CD4-positive, alpha-beta T cell treated with Interleukin-12 subunit alpha and Interleukin-12 subunit beta, for 1 hour (primary cell): ENCODE measurements at places on chromosomes 6 and 20.

DNA sequence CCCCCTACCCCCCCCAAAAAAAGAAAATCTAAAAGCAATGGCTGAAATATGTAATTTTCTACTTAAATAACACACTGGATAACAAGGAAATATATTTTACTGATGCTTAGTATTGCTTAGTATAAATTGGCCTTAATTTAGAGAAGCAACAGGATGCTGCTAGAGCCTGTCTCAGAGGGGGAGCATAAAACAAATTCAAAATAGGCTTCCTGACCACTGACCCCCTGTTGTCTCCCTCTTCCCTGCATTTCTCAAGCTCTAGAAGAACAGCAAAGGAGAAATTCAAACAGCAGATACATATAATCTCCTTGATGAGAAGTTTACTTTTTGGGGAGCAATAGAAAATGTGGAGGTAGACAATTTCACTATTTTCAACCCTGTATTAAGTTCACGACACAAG is 631.1 kb upstream of the GJE1 start:
- DNase-seq, result no peak

- no peak for DNase-seq
Measured at GRCh38 chr20:10309326-10309725, 90.7 kb downstream of the SNAP25 start.

DNA sequence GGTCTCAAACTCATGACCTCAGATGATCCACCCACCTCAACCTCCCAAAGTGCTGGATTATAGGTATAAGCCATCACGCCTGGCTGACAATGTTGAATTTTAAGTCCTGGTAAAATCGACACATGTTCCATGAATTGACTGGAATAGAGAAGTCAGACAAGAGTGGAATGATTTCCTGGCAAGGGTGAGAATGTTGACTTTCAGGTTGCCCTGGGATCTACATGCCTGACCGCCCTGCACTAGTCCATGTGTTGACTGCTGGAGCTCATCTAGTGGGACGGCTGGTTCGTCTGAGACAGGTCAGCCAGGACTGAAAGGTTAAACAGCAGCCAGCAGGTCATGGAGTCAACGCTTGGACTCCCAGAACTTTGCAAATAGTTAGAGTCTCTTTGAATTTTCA is 88.8 kb downstream of the SASH1 start:
- no peak for DNase-seq

GRCh38 chr6:4962905-4963304 is 40.9 kb downstream of the RPP40 start:
- no peak for DNase-seq

- no peak for DNase-seq
Measured at GRCh38 chr6:138203315-138203714, 15.0 kb downstream of the PBOV1 start.

DNA sequence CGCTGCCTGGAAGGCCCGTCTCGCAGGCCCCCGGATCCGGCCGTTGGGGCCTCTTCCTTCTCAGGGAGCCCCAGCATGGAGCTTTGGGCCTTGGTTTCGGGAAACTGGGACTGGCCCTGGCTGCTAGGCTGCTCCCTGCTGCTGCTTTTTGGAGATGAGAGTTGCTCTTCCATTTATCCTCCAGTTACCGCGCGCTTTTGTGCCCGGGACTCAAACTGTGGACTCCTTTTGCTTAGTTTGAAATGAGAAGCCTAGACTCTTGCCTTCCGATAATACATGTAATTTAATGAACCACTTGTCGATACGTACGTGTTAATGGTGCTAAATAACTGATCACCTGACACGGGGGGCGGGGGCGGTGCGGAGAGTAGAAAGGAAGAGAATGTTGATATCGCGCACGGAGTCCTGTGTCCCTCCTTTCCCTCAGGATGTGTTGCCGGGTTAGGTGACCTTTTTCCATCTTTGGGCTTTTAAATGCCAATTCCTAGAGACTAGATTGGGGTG is 968 bp downstream of the PHF3 start:
- peak; percentile 52 for DNase-seq

GRCh38 chr6:53944543-53944942 is 149.7 kb downstream of the LRRC1 start:
- no peak for DNase-seq

GRCh38 chr6:52384145-52384766 is 22.3 kb downstream of the PAQR8 start:
- DNase-seq, result no peak

GRCh38 chr20:34705397-34706301 is 1.5 kb downstream of the TP53INP2 start:
- no peak for DNase-seq

DNA sequence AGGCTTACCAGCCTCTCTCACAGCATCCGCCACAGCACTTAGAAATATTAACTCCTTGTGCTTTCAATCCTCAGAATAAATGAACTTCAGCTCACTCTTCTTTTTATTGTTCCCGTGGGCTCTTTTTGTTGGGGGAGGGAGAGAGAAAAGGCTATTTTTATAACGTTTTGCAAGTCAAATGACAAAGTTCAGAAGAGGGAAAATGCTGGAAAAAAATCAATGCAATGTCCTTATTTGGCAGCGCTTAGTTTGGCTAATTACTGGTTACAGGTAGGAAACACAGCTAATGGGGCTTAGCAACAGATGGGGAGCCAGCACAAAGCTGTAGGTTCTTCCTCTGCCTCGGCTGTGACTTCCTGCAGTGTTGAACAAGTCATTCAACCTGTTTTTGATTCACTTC is 1067.0 kb upstream of the MAP3K7 start:
- DNase-seq, result no peak

DNA sequence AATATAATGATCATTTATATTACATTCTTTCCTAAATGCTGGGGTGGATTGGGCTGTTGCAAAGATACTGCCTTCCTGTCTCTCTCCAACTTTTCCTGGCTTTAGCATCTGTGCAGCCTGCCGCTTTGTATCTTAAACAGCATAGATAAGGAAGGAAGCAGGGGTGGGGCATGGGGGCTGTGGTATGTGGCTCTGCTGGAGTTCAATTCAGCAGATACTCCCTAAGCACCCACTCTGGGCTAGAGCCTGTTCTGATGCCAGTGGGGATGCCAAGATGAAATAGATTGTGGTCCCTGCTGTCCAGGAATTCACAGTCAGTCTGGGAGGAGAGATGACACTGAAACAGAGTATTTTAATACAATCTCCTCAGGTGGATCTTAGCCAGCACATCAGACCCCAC is 56.8 kb downstream of the EIF2S2 start:
- DNase-seq, result no peak

DNA sequence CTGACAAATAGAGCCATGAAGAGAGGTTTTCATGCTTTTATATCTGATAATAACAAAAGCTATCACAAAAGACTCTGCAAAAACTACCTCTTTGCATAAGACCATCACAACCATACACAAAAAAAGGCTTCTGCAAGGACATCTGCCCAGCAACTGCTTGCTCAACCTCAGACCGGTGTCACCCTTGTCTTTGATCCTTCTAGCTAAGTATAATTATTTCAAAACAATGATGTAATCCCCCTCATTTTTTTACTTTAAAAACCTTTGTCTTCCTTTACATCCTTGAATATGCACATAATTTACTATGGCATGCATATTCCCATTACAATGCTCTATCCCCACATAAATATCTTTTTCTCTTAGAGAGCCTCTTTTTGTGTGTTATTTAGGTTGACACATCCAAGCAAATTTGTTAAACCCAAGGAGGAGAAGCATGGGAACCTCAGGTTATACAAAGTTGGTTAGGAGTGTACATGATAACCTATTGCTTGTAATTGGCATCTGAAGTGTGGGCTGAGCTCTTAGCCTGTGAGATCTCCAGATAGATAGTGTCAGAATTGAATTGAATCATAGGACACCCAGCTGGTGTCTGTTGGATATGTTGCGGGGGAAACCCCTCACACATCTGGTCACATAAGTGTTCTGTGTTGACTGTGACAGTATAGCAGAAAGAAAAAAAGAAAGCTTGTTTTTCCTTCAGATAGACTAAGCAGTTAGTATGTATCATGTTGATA is 20.7 kb upstream of the CGA start:
- no peak for DNase-seq

DNA sequence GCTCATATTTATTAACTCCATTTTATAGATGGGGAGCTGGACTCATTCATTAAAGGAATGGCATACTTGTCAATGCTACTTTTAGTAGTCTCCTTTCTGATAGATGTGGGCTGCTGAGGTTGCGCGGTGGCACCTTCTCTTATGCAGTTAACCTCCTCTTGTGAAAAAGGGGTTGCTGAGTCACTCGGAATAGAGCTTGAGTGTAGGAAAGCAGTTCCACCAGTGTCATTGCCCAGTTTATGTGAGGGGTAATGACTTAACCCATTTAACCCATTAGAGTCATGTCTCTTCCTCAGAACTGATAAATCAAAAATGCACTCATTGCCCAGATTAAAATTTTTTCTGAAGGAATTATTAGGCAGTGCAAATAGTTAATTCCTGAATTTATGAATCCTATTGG is 6.3 kb downstream of the MAPK14 start:
- DNase-seq, result no peak

DNA sequence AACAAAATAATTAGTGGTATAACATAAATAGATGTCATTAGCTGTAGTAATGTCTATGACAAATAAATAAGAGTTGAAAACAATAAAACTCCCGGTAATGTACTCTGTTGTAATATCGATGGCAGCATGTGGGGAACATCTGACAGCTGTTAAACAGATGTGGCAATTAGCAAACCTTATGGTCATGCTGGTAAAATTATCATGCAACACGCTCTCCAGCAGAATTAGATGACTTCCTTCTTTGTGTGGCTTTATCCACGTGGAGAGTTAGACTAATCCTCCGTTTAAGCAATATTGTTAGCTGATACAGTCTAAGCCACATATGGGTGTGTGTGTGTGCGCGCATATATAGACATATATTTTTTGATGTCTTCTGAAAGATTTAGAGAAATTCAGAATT is 77.7 kb upstream of the ZFP64 start:
- no peak for DNase-seq

- DNase-seq, result no peak
Measured at GRCh38 chr6:36933102-36933501, 21.4 kb upstream of the PI16 start.

DNA sequence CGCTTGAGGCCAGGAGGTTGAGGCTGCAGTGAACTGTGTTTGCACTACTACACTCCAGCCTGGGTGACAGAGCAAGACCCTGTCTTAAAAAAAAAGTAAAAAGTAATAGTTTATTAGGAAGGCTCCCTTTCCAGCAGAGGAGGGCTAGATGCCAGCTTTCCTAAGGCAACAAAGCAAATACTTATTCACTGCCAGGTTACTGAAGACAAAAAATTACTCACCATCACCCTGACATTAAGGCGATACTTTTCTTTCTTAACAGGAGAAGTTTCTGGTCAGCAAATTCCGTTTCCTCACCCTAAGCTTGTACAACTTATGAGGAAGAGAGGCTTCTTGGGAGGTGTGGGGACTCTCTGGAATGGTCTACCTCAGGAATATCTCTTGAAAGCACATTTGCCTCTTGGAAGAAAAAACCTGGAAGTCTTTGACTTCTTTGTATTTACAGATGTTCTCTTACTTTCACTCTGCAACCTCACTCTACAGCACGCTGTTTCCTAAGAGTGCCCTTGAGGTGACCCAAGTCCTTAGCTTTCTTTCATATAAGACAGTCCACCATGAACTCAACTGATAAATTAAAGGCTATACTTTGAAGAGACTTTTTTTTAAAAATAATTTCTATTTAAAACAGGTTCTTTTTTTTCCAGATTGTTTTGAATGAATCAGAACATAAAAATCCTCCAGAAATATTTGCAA is 52.9 kb upstream of the TRAF3IP2 start:
- DNase-seq, result no peak

DNA sequence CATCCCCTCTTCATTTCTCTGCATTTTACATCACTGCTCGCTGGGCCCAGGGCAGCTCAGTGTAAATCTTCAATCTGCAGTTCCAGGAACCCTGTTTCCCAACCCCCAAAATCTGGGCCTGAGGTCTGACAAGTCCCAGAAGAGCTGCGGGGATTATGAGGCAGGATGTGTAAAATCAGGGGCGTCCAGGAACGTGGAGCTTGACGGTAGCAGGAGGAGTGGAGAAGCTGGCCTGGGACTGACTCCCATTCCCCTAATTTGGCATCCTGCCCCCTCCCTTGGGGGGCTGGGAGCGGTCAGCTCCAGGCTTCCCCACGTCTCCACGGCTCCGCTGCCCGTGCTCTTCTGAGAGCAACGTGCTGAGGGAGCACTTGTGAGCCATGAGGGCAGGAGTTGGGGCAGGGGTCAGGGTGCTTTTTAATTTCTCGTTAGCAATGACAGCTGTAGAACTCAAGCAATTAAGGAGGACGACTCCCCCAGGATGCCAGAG is 23.4 kb upstream of the VEGFA start:
- no peak for DNase-seq

- DNase-seq, result no peak
Measured at GRCh38 chr6:30071081-30071818, 4.3 kb downstream of the PPP1R11 start.

DNA sequence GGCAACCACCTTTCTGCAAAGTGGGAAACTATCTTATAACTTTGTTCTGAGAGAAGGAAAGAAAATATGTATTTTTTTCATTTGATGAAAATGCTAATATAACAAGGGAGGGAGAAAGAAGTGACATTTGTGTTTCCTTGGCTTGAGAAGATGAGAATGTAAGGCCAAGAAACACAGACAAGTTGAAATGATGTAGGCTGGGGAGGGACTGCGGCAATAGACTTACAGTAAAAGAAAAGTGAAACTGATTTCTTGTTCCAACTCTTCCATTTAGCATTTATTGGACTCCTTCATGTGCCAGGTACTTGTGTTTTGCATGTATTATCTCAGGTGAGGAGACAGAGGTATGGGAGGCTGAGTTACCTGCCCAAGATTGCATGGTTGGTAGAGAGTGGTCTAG is 130.9 kb downstream of the CARMIL1 start:
- peak; percentile 26 for DNase-seq

- DNase-seq, result no peak
Measured at GRCh38 chr6:15843764-15844163, 180.9 kb upstream of the DTNBP1 start.

- no peak for DNase-seq
Measured at GRCh38 chr6:84416043-84416657, 188.7 kb upstream of the CEP162 start.

- peak; percentile 78 for DNase-seq
Measured at GRCh38 chr20:25058051-25058846, at the start of gene ACSS1. TSS of gene ACSS1 (minus strand) at chr20:25058139. CDS start at chr20:25058102, 37 bp downstream.

DNA sequence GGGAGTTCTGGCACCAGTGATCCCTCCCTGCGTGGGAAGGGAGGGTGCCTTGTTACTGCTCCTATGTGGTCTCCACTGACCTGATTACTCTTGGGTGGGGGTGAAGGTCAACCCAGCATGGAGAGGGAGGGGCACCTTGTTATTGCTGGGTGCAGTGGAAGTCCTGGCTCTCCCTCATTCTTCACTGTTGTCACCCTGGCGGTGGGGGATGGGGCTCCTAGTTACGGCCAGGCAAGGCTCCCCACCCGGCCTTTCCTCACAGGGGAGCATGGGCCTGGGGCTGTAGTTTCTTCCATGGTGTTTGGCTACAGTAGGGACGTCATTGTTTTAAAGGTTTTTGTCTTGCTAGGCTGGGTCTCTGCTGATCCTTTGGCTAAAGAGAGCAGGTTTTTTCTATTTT is 40.8 kb downstream of the PACSIN1 start:
- DNase-seq, result no peak
